ENCODE measurements at places on chromosomes 3 and 15.

DNA sequence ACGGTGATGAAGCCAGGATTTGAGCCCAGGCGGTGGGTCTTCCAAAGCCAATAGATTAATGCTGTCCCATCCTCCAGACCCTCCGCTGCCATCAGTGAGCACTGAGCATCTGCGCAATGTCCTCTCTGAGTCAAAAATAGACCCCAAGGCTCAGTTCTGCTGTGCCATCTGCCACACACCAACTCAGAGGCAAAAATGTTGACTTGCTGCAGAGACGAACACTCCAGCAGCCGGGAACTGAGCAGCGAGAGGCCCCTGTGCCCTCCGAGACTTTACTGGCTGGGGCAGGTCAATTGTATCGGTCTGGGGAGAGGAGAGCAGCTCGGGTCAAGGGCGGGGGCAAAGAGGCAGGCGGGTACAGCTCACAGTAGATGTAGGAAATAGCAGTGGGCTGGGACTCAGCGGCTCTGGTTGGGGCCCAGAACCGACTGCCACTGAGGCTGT lies 41.5 kb upstream of the ATP2B2 start:
- DNase-seq, result no peak

DNA sequence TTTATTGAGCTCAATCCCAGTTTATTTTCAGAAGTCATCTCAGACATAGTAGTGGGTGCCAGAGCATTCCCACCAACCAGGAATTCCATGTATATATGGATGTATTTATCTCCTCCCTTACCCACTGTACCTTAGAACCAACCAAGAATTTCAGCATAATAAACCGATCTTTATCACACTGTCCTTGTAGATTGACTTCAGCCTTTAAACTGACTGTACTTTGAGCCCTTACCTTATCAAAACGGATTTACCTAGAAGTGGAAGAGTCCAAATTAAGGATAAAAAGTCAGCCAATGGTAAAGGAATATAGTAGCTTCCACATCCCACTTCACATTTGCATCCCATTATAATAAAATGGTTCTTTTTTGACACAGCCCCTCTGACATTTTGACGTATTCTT lies 37.9 kb downstream of the GATM start:
- no peak for DNase-seq

DNA sequence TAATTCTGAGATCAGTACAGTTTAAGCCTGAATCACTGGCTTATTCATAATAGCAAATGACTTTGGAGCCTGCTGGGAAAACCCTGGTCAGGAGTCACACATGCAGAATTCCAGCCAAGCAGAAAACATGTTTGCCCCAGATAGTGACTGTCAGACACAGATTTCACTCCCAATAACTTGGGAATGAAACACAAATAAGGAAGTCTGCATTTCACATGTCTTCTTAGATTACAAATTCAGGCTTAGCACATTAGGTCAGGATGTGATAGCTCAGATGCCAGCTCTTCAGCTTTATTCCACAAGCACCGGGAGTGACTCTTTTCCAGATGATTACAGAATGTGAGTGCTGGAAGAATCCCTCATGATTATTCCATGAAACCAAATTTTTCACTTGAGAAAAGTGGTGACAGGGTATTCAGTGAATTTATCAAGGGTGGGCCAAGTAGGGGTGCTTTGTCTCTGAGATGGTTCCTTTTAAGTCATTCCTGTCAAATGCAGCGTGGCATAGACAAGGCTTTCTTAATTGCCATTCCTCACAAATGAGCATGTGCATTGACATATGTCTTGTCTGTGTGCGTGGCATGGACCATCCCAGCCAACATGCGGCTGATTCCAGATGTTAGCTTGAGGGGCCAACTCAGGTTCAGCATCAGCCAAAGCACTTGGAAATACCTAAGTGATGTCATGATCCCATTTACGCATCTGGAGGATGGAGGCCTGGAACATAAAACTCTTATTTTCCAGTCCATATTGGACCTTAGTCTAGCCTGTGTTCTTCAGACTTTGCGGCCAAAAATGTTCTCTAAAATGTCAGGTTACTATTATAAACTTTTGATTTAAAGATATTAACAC lies 191.0 kb downstream of the EPHB1 start:
- DNase-seq, result no peak

DNA sequence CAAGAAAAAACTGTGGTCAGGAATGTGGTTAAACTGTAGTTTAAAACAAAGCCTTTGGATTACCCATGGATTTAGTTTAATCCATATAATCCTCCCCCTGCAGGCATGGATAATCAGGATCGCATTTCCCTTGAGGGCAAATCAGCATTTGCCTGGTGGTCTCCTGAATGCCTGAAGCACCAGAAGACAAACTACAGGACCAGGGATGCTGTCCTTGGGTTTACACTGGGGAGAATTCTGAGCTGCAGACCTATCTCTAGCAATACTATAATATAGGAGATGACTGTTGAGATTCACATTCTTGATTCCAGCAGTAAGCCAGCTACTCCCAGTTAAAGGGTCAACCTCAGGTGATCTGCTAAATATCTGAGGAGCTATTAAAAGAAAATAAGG lies 10.6 kb downstream of the PIK3CB start:
- DNase-seq, result no peak

DNA sequence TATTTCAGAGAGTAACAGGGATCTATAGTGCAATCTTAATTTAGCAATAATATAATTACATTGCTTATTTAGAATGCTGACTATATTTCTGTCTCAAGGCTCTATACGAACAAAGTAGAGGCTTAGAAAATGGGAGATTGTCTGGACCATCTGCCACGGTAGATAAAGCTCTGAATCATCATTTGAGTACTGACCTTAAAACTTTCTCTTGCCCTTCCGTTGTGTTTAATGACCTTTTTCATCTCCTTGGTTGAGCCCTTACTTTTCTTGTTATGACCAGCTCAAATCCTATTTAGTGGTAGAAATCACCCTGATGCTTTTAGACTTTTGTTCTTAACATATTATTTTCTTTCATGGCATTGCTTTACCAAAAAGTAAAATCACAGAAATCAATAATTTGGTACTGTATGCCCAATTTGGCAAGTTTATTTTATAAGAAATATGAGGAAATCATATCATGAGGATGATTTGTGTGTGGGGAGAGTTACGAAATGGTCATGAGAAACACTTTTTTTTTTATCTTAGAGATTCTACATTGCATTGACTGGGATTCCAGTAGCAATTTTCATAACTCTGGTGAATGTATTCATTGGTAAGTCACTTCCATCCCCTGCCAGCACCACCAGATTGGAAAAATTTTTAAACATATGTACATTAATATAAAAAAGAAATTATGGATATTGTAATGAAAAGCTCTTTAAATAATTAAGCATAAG lies 11.0 kb downstream of the NDUFB5 start:
- peak; percentile 70 for DNase-seq

DNA sequence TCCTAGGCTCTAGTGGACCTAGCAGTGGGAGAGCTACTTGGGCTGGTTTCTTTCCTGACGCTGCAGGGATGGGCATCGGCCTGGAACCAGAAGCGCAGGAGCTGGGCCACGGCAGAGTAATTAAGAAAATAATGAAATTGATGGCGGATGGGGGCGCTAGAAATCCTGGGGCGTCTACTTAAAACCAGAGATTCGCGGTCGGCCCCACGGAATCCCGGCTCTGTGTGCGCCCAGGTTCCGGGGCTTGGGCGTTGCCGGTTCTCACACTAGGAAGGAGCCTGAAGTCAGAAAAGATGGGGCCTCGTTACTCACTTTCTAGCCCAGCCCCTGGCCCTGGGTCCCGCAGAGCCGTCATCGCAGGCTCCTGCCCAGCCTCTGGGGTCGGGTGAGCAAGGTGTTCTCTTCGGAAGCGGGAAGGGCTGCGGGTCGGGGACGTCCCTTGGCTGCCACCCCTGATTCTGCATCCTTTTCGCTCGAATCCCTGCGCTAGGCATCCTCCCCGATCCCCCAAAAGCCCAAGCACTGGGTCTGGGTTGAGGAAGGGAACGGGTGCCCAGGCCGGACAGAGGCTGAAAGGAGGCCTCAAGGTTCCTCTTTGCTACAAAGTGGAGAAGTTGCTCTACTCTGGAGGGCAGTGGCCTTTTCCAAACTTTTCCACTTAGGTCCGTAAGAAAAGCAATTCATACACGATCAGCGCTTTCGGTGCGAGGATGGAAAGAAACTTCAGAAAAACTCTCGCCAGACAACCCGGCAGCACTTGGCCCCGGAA lies 6.1 kb downstream of the SOX14 start:
- DNase-seq, result no peak

- no peak for DNase-seq
Observed at GRCh38 chr15:88619796-88620195, 1.3 kb upstream of the AEN start.

GRCh38 chr3:184914628-184915027 lies 102.7 kb downstream of the VPS8 start:
- no peak for DNase-seq

GRCh38 chr15:69530991-69531664 lies 78.5 kb downstream of the RPLP1 start:
- no peak for DNase-seq

GRCh38 chr3:168040607-168041208 lies 55.0 kb downstream of the GOLIM4 start:
- peak; percentile 83 for DNase-seq

DNA sequence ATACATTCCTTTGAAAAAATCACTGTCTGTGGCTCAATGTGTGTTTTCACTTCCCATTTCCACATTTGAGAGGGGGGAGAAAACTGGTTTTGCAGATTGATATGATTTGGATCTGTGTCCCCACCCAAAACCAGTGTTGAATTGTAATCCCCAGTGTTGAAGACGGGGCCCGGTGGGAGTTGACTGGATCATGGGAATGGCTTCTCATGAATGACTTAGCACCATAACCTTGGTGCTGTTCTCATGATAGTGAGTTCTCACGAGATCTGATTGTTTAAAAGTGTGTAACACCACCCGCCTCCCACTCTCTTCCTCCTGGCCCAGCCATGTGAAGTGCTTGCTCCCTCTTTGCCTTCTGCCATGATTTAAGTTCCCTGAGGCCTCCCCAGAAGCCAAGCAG lies 16.1 kb downstream of the TMEM207 start:
- DNase-seq, result no peak

DNA sequence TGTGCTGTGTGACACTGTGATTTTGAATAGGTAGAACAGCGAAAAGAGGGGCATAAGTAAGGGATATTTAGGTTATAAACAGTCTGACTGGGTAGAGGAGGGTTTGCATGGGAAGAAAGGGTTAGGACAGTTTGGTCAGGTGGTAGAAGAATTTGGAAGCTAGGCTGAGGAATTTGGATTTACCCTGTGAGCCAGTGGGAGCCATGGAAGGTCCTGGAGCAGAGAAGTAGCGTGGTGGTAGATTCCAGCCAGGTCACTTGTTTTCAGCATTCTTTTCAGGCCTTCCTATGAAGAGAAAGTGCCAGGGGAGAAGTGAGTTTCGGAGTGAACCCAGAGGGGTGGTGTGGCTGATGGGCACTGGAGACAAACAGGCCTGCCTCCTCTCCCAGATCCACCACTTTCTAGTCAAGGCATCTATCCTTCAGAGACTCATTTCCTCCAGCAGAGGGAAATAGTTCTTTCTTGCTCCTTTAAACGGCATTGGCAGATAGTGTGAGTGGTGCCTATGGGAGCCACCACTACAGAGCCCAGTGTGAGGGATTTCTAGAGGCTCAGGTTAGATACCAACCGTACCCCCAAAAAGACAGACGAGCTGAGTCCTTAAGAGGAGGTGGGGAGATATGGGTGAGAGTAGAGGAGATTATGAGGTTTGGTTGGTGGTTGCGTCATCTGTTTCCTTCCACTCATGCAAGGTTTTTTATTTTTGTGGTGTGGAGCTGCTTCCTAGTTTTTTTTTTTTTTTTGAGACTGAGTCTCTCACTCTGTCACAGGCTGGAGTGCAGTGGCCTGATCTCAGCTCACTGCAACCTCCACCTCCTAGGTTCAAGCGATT lies 21.2 kb downstream of the PXK start:
- no peak for DNase-seq

DNA sequence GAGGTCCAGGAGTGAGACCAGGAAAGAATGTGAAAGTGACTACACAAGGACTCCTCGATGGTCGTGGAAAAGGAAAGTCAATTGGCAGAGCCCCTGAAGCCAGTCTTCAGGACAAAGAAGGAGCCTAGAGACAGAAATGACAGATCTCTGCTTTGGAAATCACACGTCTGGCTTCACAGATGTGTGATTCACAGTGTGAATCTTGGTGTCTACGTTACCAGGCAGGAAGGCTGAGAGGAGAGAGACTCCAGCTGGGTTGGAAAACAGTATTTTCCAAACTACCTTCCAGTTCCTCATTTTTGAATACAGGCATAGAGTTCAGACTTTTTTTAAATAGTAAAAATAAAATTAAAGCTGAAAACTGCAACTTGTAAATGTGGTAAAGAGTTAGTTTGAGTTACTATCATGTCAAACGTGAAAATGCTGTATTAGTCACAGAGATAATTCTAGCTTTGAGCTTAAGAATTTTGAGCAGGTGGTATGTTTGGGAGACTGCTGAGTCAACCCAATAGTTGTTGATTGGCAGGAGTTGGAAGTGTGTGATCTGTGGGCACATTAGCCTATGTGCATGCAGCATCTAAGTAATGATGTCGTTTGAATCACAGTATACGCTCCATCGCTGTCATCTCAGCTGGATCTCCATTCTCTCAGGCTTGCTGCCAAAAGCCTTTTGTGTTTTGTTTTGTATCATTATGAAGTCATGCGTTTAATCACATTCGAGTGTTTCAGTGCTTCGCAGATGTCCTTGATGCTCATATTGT lies 6.0 kb downstream of the CCR2 start:
- no peak for DNase-seq

DNA sequence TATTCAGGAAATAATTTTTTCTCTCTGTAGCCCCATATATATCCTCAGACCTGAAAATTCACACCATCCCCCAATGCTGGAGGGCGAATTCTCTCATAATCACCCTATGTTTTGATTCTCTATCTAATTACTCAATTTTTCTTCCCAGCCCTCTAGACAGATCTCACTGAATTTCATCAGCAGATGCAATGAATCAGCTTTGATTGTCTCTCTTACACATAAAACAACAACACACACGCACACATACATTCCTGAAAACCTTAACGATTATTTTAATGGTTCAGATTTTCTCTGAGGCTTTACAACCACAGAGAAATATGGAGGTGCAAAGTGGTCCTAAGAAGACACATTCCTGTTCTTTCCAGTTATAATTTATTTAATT lies 11.1 kb downstream of the RBMS3 start:
- no peak for DNase-seq

All from SK-MEL-5 (cell line).